ENCODE measurements at places on chromosomes 16 and 17.
A peak's percentile ranks its signal among the peaks of the same experiment; 100 is the strongest.

DNA sequence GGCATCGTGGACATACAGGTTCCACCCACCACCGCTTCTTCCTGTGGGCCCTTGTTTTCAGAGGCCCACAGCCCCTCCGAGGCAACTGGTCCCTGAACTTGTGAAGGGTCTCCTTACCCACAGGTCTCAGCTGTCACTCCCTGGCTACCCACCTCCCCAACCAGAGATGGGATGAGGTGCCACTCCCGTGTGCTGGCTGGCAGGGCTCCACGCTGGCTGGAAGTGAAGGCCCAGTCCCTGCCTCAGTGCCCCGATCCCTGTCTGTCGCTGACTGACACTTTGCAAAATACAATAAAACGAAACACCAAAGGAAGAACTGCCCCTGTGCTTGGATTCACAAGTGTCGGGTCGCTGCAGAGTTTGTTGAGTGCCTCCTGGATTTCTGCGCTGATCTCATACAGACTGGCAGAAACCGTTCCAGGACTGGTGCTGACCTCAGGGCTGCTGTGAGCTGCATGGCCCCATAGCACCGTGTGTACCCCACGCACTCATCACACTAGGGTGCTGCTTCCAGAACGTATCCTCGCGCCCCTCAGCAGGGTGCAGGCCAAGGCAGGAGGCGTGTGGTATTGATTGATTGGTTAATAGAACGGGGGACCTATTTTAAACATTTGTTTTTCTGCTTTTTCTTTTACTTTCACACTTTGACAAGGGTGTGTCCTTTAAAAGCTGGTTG, 57.0 kb downstream of the PGS1 start:
- ATAC-seq, result no peak

GRCh38 chr17:44118427-44119050, 4.9 kb downstream of the HDAC5 start:
- ATAC-seq, result peak; percentile 16

DNA sequence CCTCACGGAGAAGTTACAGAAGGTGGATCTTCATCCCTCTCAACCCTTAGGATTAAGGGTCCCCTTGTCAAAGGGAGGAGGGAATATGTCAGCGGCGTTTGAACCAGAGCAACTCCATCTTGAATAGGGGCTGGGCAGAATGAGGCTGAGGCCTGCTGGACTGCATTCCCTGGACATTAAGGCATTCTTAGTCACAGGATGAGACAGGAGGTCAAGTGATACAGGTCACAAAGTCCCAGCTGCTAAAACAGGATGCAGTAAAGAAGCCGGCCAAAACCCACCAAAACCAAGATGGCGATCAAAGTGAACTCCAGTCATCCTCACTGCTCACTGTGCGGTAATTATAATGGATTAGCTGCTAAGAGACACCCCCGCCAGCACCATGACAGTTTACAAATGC, 36.7 kb downstream of the RBFOX3 start:
- no peak for ATAC-seq

- ATAC-seq, result no peak
Observed at GRCh38 chr17:16351831-16352230, 1.4 kb downstream of the CENPV start.

DNA sequence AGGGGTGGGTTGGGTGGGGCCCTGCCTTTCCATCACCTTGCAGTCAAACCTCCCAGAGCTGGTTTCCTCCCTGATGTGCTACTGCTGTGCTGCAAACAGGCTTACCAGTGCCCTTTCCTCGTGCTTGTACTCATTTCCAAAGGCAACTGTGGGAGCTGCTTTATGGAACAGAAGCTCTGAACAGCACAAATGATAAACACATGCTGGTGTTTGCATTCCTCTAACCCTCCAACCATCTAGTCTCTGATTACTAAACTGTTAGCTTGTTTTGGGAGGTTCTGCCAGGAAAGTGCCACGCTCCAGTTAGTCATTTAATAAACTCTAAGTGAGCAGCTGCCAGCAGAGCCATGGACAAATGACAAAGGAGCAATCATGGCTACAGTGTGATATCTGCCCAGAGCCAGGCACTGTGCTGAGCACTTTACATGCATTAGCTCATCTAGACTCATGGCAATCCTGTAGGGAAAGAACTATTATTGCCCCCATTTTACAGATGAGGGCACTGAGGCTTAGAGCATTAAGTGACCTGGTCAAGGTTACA, 110.4 kb downstream of the VAT1L start:
- ATAC-seq, result peak; percentile 52

DNA sequence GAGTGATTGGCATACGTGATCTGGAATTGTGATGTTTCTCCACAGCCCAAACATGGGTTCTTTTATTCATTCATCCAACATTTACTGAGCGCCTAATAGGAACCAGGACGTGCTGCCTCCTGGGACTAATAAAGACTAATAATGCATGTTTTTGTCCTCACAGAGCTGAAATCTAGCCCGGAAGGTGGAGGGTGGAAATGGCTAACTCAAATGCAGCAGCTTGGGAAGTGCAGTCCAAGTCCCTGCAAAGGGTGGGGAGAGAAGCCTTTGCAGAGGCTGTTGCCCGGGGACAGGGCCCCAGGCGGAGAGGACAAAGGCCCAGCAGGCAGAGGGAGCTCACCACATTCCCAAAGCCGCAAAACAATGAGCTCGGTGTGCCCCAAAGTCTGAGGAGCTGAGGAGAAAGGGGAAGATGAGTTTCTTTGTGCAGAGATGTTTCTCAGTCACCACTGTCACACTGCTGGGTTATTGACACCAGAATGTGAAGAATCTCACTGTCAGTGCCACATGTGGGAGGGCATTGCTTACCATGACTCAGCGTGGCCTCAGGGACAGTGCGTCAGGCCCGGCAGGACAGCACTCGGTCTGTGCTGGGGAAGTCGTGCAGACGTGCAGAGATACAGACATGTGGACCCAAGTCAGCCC, 118.2 kb upstream of the CHMP6 start:
- ATAC-seq, result peak; percentile 85

DNA sequence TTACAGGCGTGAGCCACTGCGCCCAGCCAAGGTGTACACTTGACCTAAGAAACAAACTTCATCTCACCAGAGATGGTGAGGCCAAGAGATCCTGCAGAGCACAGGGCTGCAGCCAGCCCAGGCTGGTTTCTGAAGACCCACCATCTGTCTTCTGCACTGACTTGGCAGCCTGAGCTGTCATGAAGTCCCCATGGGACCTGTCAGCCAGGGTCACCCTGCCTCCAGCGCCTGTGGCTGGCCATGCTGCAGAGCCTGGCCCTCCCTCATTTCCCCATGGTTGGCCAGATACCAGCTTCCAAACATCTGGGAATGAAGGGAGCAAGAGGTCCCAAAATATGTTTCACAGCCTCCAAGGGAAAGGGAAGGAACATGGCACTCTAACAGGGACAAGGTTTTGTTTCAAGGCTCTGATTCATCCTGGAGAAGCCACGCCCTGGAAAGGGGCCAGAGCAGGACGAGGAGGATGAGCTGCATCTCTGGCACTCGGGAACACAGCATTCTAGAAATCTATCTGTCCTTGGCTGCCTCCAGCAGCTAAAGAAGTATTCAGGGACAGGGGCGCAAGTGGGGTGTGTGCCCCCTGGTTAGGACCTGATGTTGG, 45.3 kb downstream of the DDX19A start:
- no peak for ATAC-seq

- ATAC-seq, result no peak
Observed at GRCh38 chr17:81335773-81336157, 40.7 kb upstream of the SLC38A10 start.

DNA sequence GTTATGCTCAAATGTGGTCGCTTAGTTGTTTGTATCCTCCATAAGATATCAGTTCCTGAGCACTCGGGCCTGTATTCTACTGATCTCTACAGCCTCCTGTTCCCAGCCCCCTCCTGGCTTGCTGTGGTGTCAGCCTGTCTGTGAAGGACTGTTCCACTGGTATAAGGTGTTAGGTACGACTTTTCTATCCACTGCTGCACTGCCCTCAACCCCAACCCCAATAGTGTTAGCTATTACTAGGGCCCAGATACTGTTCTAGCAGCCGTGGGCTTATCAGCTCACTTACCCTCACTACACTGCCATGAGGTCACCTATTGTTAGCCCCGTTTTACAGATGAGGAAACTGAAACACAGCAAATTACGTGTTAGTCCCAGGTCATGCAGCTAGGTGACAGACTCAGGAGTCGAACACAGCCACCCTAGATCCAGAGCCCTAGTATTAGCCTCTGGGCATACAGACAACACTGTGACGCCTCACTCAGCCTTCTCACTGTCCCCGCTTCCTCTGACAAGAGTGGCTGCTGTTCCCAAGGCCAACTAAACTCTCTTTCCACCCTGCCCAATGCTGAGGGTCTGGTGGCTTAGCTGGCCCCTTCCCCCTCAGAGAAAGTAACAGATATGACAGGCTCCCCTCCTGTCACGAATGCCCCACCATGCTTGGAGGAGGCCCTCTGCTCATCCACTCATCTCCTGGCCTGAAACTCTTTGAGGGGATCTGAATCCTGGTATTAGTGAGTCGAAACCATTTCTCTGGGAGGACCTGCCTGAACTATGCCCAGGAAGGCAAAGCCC, 25.6 kb upstream of the ZNF652 start:
- ATAC-seq, result no peak

- ATAC-seq, result no peak
Observed at GRCh38 chr17:3658784-3659449, 9.5 kb downstream of the TAX1BP3 start.

- no peak for ATAC-seq
Observed at GRCh38 chr16:70630960-70631745, 15.2 kb upstream of the IL34 start.

DNA sequence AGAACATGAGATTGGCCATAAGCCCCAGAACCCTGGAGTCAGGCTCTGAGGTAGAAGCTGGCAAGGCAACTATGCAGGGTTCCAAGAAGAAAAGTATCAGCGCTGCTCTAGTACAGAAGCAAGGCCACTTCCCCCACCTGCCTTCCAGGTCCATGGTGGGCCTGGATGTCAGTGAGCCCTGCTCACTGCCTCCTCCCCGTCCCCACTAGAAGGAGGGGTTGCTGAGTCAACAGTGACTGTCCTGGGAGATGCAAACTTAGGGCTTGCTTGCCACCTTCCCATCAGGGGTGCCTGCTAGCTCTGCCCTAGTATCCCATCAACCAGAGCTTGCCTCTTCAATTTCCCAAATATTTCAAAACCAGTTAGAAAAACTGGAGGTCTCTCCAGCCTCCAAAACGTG, 29.6 kb upstream of the SREBF1 start:
- ATAC-seq, result no peak

- ATAC-seq, result no peak
Observed at GRCh38 chr16:2866431-2866830, 8.5 kb upstream of the PRSS22 start.

DNA sequence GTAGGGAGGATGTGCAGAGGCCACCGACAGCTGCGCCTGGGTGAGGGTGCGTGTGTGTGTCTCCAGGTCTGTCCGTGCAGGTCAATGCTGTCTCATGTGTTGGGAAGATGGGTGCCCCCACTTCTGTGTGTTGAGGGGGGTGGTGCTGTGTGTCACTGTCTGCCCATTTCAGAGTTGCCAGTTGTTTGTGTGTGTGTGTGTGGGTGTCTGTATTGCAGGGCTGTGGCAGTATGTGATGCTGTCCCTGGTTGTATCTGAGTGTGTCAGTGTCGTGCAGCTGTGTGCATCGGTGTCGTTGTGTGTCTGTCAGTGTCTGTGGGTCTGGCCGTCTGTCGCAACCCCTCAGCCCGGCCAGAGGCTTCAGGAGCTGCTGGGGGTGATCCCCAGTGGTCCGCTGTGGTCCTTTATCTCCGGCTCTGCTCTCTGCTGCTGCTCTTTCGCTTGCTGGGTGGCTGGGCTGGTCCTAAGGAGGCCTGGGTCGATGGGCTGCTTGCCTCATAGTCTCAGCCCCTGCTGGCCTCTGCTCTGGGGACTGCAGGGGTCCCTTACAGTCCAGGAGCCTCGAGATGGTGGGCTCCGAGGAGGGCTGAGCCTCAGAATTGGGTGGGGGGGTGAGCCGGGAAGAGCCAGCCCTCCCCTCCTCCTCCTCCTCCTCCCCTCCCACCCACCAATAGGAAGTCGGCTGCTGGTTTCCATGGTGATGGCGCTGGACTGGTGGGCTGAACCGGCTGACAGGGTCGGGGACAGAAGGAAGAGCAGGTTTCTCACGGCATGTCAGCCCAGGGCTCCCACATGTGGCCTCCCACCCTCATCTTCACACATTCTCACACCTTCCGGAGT, at the start of gene TSPOAP1:
TSS of gene TSPOAP1 (minus strand) at position 601 of the 840 bp plus-strand sequence. CDS start 875 bp downstream, outside the sequence.
- peak; percentile 59 for ATAC-seq

DNA sequence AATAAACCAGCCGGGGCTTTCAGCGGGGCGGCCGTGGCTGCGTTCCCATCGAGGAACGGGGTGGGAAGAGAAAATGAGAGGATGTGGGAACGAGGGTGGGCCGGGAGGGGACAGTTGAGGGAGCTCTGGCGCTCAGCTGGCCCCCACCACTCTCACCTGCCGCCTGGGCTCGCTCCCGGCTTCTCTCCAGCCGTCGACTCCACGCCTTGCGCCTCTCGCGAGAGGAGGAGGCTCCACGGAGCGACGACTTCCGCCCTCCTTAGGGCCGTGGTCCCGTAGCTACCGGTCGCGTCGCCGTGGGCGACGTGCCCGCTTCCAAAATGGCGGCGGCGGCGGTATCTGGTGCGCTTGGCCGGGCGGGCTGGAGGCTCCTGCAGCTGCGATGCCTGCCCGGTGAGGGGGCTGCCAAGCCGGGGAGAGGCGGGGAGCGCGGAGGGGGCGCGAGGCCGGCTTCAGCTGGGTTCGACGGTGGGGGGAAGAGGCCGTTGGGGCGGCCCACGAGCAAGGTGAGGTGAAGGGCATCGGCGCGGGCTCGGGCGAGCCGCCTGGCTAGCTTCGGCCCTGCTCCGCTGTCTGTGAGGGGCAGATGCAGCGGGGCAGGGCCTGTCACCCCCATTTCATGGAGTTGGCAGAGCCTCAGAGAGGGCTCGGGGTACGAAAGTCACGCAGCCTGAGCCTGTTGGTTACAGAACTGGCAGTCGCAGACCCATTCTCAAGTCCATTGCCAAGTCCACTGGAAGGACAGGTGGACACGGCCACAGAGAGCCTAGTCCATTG, at the start of the genes CIAPIN1 and COQ9:
TSS of gene CIAPIN1 (minus strand) at position 200 of the 777 bp plus-strand sequence. CDS start 6,457 bp downstream, outside the sequence.
TSS of gene COQ9 (plus strand) at position 294 of the 777 bp plus-strand sequence. CDS start at position 321, 27 bp downstream.
- peak; percentile 99 for ATAC-seq

- ATAC-seq, result no peak
Observed at GRCh38 chr17:81030741-81031565, 4.0 kb upstream of the BAIAP2 start.

DNA sequence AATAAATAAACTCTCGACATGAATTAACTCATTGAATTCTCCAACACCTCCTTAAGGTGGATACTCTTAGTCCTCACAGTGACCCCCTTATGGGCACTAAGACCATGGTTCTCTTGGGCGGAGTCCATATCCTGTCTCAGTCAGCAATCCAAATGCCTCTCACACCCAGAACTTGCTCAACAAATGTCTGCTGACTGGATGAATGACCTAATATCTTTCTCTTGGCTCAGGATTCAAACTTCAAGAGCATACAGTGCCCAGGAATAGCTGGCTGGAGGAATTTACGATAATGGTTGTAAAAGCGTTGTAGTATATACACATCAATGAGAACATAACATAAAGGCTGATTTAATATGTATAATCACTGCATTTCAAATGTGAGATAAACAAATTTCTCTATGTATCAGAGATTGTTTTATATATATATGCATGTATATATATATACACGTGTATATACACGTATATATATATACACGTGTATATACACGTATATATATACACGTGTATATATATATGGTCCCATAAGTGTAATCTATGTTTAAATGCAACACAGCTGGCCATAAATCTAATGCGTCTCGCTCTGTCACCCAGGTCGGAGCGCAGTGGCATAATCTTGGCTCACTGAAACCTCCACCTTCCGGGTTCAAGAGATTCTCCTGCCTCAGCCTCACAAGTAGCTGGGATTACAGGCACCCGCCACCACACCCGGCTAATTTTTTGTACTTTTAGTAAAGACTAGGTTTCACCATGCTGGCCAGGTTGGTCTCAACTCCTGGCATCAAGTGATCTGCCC, 6.5 kb upstream of the UBB start:
- ATAC-seq, result peak; percentile 29

- no peak for ATAC-seq
Observed at GRCh38 chr17:12287953-12288352, 267.3 kb downstream of the MAP2K4 start.
